Esophagus muscularis mucosa (tissue), 4 donors: ENCODE measurements at places on chromosomes 16 and 17. TPM values are rescaled to one million over a fixed set of nuclear protein-coding genes. Genes with fewer than 3 reads are reported as not detected.

GRCh38 chr17:6366221-6366666, 68.7 kb downstream of the AIPL1 start:
- DNase-seq = peak; percentile 89

DNA sequence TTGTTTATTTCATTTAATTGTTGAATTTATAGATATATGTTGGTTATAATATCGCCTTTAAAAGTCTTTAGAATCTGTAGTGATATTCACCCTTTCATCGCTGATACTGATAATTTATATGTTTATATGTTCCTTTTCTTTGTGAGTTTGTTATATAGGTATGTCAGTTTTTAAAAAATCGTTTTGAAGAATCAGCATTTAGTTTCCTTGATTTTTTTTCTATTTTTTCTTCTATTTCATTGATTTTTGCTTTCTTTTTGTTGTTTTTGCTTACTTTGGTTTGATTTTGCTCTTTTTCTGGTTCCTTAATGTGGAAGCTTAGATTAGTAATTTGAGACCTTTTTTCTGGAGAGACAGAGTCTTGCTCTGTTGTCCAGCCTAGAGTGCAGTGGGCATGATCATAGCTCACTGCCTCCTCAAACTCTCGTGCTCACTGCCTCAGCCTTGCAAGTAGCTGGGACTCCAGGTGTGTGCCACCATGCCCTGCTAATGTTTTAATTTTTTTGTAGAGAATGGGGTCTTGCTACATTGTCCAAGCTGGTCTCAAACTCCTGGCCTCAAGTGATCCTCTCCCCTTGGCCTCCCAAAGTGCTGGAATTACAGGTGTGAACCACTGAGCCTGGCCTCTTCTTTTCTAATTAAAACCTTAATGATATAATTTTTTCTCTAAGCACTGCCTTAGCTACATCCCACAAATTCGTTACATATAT, 7.5 kb downstream of the IST1 start:
- DNase-seq = no peak

- DNase-seq = no peak
Observed at GRCh38 chr16:14669776-14670175, 24.3 kb downstream of the PLA2G10 start.

ULK2 gene
- total RNA-seq = 37.0 TPM

DNA sequence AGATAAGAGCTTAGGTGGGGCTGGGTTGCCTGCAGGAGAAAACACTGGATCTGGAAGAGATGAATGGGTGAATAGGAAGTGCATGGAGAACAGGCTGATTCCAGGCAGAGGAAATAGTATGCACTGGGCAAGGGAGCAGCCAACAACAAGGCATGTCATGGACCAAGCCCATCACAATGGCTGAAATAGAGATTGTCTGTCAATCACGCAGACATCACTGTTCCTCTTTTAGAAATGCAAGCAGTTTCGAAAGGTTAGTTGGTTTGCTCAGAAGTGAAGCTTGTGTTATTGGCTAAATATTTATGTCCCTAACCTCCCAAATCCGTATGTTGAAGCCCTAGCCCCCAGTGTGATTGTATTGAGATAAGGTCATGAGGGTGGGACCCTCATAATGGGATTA, 621.7 kb upstream of the CDH11 start:
- no peak for DNase-seq

DNA sequence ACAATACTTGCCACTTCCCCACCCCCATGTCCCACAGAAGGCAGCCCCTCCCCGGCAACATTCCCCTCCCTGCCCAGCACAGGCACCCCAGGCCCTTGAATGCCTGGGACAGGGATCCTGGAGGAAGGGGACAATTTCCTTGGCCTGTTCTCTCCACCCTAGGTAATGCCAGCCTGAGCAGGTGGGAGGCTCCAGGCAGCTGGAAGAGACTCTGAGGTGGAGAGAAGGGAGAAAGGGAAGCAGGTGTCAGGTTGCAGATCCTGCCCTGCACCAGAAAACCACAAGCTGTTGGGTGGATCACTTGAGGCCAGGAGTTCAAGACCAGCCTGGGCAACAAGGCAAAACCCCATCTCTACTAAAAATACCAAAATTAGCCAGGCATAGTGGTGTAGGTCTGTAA, 8.9 kb downstream of the MPP2 start:
- DNase-seq = no peak

TMEM238L gene
- not detected for total RNA-seq

GRCh38 chr17:6681671-6682070, 30.1 kb downstream of the C17orf100 start:
- no peak for DNase-seq

SPAG7 gene
- total RNA-seq = 70.6 TPM

- DNase-seq = no peak
Observed at GRCh38 chr16:2860826-2861567, 3.0 kb upstream of the PRSS22 start.

GRCh38 chr16:59740858-59741257, 1006.7 kb upstream of the GOT2 start:
- DNase-seq = no peak

GRCh38 chr17:7864995-7865650, 7.3 kb downstream of the CYB5D1 start:
- DNase-seq = no peak
